Activated CD4-positive, CD25-positive, alpha-beta regulatory T cell treated with anti-CD3 and anti-CD28 coated beads, Interleukin-2, amount 50 U/mL, for 16 hours (primary cell): ENCODE measurements at places on chromosomes 6 and 20.

GRCh38 chr6:125314009-125314581 is 12.3 kb upstream of the HDDC2 start:
- DNase-seq = no peak

DNA sequence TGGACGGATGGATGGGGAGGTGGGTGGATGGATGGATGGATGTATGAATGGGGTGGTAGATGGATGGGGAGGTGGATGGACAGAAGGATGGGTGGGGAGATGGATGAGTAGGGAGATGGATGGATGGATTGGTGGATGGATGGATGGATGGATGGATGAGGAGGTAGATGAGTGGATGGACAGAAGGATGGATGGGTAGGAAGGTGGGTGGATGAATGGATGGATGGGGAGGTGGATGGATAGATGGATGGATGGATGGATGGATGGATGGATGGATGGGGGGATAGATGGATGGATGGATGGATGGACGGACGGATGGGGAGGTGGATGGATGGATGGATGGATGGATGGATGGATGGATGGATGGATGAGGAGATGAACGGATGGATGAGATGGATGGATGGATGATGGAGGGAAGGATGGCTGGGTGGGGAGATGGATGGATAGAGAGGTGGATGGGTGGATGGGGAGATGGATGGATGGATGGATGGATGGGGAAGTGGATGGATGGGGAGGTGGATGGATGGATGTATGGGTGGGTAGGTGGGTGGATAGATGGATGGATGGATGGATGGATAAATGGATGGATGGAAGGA is 7.2 kb downstream of the EEF1A2 start:
- DNase-seq = no peak

DNA sequence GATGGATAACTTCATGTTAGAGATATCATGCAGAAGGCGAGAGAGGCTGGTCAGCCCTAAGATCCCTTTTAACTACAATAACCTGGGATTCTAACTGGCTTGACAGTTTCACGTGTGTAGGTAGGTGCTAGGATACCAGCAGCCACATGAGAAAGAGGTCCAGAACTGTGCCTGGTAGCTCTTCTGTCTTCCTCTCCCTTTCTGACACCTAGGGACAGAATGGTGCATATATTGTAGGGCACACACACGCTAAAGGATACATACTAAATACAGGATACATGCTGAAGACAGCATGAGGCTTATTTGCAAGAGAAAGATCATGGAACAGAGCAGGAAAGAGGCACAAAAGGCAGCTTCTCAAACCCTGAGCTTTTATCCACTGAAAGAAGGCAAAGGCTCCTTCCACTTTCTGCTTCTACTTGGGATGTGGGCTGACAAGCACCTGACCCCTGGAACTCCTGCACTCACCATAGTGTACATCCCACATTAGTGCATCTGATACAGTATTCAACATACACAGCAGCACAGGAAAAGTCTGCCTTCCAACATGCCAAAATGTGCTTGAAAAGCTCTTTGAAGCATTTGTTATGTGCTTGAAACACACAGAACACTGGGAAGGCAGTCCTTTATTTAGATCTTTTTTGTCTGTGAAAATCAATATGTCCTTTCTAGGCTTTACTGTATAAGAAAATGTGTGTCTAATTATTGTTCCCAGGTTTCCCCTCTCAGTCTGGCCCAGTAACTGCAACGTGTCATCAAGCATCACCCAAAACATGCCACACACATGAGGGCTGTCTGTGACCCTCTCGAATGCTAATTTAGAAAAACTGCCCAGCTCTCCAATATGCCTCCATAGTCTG is 3.2 kb downstream of the SLC22A23 start:
- DNase-seq = no peak

- DNase-seq = no peak
Observed at GRCh38 chr6:57226221-57226620, 4.1 kb upstream of the RAB23 start.

GRCh38 chr6:10441004-10441654 is 26.3 kb upstream of the TFAP2A start:
- DNase-seq = no peak

DNA sequence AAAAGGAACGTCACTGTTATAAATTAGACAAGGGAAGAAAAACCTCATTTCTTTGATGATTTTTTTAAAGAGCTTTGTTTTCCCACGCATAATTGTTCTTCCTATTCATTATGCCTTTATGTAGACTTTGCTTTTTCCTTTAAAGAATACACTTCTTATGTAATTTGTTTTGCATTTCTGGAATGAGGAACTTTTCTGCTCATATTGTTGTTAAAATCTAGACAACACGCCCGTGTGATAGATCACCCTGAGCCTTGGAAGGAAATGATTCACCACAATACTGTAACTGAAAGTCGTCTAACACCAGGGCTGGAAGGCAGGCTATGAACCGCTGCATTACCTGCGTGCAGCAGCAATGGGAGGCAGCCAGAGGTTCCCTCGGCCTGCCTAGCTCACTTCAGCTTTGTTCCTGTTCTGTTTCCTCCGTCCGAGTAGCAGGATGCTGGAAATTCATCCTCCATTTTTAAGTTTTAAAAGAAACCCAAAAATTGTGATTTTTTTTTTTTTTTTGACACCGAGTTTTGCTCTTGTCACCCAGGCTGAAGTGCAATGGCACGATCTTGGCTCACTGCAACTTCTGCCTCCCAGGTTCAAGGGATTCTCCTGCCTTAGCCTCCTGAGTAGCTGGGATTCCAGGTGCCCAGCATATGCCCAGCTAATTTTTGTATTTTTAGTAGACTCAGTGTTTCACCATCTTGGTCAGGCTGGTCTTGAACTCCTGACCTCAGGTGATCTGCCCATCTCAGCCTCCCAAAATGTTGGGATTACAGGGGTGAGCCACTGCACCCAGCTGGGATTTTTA is 49.6 kb upstream of the ZNF217 start:
- DNase-seq = peak; percentile 35

DNA sequence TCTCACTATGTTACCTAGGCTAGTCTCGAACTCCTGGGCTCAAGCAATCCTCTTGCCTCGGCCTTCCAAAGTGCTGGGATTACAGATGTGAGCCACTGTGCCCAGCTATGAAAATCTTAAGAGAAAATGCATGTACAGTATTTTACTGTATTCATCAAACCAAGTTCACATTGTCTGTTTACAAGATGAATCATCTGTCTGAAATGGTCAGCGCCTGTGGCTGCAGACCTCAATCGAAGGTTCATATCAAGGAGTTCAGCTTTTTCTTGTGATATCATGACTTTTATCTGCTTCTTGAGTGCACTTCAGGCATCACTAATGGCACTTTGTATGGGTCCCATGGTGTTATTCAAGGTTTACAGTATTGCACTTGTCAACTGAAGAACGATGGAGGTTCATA is 155.1 kb downstream of the SLC16A10 start:
- DNase-seq = no peak

GRCh38 chr6:48597951-48598350 is 487.0 kb upstream of the PTCHD4 start:
- DNase-seq = no peak

GRCh38 chr6:72911463-72912155 is 289.7 kb downstream of the KCNQ5 start:
- DNase-seq = no peak

DNA sequence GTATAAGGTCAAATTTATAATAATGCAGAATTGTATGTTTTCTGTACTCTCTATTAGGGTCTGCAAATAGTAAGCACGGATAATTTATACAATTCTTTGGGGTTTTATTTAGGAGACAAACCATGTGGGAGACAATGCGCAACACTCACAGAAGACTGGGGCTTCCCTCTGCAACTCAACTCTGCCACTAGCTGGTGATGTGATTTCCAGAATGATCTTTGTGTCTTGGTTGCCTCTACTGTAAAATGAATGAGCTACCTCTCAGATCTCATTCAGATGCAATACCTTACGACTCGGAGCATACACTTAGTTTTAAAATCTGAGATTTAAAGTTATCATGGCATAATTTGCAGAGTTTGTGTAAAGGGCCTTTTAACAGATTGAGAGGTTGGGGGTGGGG is 6.4 kb downstream of the MAN1A1 start:
- DNase-seq = no peak

DNA sequence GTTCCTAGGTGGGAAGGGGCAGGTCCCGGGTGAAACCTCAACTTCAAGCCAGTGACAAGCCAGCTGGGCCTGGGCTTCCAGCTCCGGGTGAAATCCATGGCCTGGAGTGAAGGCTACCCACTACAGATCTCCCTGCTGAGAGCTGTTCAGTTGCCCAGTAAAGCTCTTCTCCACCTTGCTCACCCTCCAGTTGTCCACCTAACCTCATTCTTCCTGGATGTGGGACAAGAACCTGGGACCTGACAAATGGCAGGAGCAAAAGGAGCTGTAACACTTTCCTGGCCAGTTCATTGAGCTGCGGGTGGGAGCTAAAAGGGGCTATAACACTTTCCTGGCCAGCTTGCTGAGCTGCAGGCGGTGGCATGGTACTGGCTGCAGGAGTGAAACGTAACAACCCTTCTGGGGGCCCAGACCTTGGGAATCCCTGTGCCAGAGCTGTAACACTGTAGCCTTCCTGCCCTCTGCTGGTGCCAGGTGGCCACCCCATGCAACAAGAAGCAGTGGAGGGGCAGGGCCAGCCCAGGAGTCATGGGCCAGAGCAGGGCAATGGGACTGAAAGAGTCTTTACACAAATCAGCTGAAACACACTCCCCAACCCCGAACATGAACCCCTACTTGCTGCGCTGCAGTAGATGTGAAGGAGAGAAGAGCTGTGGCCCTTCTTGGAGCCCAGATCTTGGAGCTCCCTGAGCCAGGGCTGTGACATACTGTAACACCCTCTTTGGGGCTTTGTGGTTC is 3.6 kb upstream of the HINT3 start:
- DNase-seq = no peak

DNA sequence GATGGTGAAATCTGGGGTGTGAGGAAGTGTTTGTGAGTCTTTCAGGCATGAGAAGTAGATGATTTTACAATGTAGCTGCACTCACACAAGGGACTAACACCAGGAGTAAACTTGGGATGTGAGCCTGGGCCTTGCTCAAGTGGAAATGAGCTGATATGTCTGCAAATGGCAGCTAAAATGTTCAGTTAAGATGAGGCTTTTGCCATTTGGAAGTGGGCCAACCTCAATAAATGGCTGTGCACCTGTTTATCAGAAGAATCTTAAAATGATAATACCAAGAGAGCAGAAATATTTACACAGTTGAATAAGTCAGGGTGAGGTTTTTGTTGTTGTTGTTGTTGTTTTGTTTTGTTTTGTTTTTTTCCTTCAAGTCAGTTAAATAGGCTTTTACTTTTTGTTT is 25.7 kb upstream of the KLHL31 start:
- DNase-seq = no peak

DNA sequence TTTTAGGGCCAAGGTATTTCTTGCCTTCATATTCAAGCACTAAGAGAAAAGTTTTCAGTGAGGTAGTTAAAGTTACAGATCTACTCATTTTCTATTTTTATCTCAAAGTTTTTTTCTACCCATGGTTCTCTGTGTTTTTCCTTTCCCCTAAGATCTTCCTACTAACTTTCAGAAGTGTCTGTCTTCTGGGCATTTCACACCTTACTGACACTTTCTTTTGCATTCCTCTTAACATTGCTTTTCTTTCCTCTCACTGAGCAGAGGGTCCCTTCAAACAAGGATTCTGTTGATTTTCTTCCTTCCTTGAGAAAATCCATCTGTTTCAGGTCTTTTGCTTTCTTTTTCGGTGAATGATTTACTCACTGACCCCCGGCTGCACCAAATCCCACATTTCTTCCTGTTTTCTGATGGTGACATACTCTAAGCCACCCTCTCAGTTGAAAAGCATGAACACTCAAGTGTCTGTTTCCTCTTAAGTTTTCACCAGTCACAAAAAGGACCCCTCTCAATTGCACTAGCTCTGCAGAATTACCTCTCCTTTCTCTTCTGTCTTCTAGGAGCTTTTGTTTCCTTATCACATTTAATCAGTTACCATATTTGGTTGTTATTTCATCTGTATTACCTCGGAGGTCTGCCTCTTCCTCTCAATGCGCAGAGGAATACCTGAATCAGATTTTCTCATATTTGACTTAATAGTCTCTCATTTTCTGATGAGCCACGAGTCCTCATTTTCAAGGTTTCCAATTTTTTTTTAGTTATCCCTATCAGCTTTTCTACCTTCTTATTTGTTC is 73.5 kb upstream of the RNF217 start:
- no peak for DNase-seq

GRCh38 chr6:124907596-124907995 is 54.6 kb upstream of the RNF217 start:
- no peak for DNase-seq

GRCh38 chr6:27970444-27970843 is 13.4 kb downstream of the OR2B6 start:
- no peak for DNase-seq
